ENCODE measurements at places on chromosomes 11 and 22.

DNA sequence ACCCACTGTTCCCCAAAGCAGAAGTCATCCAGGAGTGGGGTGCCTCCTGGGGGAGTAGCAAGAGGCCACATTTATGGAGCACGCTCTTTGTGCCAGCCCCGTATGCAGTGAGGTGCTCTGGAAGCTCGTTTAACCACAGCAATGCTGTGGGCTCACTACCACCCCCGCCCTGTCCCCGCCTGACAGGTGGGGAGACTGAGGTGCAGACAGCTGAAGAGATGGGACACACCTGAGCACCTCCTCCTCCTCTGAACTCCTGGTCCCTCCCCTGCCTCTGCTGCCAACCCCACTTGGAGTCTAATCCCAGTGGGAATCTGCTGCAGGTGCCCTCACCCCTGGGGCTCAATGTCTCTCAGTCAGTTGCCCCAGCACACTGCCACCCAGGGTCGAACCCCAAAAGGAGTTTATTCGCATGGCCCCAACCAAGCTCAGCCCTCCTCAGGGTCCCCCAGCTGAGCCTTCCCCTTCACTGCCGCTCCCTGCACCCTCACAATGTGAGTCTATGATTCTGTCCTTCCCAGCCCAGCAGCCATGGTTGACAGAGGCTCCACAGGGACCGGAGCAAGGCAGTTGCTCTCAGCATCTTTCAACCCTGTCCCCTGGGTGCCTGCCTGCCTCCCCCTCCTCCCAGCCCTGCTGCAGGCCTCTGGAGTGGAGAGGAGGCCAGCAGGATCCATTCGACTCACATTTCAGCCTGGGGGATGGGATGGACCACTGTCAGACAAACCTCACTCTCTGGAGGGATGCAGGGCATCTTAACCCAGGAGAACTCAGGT, 13.3 kb upstream of the BCR start:
- DNase-seq: no peak

- DNase-seq: no peak
Measured at GRCh38 chr11:40514124-40514523, 945.3 kb downstream of the LRRC4C start.

DNA sequence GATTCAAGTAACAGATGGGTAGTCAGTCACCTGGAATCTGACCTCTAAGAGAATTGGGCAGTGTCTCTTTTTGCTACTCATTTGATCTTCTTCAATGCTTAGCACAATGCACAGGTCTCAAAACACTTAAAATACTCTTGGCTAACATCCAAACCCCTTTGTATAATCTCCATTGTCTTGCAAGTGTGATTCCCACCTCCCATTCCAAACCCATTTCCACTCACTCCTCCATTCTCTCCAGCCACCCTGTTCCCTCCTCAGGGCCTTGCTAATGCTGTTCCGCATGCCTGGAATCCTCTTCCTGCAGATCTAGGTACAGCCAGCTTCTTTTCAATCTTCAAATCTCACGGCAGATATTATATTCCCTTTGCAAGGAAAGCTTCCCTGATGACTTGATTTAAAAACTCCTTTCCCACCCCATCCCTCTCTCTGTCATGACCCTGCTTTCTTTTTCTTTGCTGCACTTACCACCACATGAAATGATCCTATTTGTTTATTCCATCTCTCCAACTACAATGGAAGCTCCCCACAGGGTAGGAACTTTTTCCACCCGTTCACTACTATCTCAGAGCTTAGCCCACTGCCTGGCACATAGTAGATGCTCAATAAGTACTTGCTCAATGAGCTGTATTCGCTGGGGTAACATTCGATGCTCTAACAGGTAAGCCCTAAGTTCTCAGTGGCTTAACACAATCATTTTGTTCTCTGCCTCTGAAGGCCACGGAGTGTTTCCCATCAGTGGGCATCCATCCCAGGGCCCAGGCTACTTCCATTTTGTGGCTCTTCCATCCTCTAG, 121.7 kb downstream of the MN1 start:
- no peak for DNase-seq

- no peak for DNase-seq
Measured at GRCh38 chr22:48105259-48105658, 1342.8 kb downstream of the TBC1D22A start.

- no peak for DNase-seq
Measured at GRCh38 chr11:30107899-30108298, 91.1 kb upstream of the KCNA4 start.

All from esophagus squamous epithelium (tissue), 5 donors.